CD4-positive, alpha-beta T cell treated with Interferon gamma for 1 hour (primary cell): ENCODE measurements at places on chromosomes 2 and 18.

GRCh38 chr2:8279506-8279905 lies 402.4 kb upstream of the ID2 start:
- DNase-seq: no peak

DNA sequence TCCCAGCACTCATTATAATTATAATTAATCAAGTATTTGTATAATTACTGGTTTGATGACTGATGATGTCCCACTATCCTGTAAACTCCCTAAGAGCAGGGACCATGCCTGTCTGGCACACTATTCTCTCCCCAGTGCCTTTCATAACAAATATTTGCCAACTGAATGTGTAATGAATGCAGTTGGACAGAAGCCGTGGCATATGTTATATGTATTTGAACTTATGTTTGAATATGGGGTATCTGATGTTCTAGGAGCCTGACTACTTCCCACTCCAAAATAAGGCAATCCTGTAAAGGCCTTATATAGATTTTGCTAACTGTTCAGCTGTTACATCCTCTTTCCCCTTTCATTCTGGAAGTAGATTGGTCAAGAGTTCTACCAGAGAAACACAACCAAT lies 19.7 kb downstream of the OSBPL6 start:
- DNase-seq: no peak

GRCh38 chr18:49921318-49921985 lies 108.1 kb upstream of the ACAA2 start:
- no peak for DNase-seq

GRCh38 chr2:2464094-2464493 lies 133.0 kb upstream of the MYT1L start:
- no peak for DNase-seq

DNA sequence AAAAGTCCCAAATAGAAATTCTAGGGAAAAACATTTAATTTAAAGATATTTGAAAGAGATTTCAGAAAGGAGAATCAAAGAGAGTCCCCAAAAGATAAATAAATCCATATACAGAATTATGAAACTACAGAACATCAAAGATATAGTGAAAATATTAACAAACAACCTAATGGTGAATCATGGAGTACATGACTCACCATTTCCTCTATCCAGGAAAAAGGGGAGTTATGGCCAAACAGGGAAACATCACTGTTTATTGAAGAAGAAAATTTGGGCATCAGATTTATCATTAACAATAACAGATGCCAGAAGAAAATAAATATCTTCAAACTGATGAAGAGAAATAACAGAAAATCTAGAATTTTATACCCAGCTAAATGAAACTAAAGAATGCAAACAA lies 448.3 kb downstream of the CDH2 start:
- DNase-seq: no peak

- DNase-seq: peak; percentile 15
Measured at GRCh38 chr2:33395655-33396249, 80.7 kb upstream of the RASGRP3 start.

GRCh38 chr18:57208047-57208446 lies 61.2 kb downstream of the BOD1L2 start:
- no peak for DNase-seq

DNA sequence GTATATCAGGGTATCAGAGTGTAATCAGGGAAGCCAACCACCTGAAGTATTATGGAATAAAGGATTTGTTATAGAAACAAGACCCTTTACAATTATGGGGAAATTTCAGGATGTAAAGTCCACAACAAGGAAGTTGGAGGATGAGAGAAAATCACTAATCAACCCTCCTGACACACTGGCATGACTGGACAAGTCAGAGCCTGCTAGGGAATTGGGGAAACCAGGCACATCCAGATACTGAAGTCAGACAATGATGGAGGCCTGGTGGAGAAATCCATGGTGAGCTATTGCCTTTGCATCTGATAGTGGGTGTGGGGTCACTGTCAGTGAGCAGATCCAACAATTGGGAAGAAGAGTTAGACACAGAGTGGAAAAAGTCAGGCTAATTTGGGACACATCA lies 158.8 kb upstream of the FBXO11 start:
- DNase-seq: no peak

DNA sequence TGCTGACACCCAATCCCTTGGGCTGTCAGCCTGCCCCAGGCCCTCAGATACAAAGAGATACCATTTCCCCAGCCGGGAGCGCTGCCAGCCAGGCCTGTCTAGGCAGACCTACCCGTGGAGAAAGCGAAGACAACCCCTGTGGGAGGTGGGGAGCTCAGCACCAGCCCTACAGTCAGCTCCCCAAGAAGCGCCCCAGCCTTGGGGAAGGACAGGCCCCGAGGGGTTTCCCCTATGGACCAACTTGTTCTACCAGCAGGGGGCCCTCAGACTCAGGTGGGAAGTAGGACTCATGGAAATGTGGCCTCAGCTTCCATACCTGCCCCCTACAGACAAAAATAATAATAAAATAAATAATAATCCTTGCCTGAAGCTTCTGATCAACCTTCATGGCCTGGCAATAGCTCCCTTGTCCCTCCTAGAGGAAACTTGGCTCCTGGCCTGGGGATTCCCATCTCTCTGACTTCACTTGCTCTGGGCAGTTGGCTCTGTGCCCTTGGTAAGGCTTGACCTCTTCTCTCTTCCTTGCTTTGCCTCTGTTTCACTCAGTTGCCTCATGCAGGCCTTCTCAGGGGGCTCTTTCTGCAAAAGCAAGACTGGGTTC lies 7.0 kb downstream of the SLC35F6 start:
- no peak for DNase-seq

- DNase-seq: no peak
Measured at GRCh38 chr2:159096901-159097300, 128.5 kb downstream of the TANC1 start.

- DNase-seq: no peak
Measured at GRCh38 chr2:70391988-70392387, 90.1 kb upstream of the FAM136A start.

GRCh38 chr2:112541315-112542122 lies 746 bp upstream of the POLR1B start:
- DNase-seq: peak; percentile 52

GRCh38 chr18:63994783-63995399 lies 25.0 kb downstream of the SERPINB8 start:
- DNase-seq: peak; percentile 17

DNA sequence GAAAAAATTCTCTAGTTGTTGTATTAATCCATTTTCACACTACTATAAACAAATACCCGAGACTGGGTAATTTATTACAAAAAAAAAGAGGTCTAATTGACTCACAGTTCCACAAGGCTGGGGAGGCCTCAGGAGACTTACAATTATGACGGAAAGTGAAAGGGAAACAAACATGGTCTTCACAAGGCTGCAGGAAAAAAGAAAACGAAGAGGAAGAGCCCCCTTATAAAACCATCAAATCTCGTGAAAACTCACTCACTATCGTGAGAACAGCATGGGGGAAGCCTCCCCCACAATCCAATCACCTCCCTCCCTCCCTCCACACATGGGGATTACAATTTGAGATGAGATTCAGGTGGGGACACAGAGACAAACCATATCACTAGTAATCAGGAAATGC lies 61.7 kb upstream of the SPTBN1 start:
- no peak for DNase-seq

DNA sequence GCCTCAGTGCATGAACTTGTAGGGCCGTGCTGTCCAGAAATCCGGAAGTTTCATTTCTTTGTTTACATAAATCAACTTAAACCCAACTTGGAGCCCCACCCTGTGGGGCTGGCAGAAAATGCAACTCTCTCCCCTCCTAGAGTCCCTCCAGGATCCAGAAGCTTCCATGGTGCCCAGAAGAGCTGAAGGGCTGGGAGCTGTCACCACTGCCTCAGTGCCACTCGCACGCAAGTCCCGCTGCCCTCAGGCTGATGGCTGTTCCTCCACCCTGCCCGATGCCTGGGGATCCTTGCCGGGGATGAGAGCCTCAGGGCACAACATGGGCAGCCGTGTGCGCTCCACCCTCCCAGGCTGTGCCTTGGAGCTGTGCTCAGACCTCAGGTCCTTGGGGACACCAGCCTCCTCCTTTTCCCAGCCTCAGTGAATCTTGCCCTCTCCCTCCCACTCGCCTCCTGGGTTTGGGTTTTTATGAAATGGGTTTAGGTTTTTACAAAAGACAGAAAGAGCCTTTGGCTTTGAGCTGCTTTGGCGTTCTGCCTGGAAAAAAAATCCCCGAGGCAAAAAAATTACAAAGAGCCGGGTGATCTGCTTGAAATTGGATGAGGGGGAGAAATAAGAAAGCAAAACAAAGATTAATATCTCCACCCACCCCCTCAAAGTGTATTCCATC lies 155.2 kb downstream of the TWIST2 start:
- no peak for DNase-seq

DNA sequence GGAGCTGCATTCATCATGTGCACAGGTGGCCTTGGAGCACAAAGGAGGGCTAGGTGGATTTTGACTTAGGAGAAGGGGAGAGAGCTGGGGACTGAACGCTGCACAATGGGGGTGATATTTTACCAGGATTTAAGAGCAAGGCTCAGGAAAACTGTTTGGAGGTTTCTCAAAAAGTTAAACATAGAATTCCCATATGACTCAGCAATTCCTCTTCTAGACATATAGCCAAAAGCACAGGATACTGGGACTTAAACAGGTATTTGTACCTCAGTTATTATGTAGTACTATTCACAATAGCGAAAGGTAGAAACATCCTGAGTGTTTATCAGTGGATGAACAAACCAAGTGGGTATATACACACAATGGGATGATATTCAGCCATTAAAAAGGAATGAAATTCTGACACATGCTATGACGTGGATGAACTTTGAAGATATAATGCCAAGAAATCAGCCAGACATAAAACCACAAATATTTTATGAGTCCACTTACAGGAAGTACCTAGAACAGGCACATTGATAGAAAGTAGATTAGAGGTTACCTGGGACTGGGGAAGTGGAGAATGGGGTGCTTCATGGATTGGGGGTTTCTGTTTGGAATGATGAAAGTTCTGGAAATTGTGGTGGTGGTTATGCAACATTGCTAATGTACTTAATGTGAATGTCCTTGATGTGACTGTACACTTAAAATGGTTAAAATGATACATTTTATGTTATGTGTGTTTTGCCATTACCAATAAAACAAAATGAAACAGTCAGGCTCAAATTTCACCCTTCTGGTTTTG lies 216.9 kb downstream of the HAUS1 start:
- no peak for DNase-seq

DNA sequence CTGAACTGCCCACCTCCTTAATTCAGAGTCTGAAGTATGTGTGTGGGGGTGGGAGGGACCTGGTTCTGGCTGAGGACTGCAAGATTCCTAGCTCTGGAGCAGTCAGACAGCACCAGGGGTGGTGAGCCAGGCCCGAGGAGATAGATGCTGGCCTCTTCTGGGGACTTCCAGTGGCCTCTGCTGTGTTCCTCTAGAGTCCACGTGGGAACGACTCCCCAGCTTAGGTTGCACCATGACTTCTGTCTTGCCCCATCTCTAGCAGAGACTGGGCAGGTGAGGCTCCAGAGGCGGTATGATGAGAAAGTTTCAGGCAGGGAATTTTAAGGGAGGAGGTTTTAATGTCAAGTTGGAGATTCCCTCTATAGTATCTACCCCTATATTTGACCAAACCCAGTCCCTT lies 22.0 kb upstream of the RESP18 start:
- no peak for DNase-seq

- no peak for DNase-seq
Measured at GRCh38 chr2:100453853-100454252, 16.4 kb upstream of the NMS start.

- DNase-seq: no peak
Measured at GRCh38 chr2:158011055-158011771, 90.5 kb upstream of the UPP2 start.

DNA sequence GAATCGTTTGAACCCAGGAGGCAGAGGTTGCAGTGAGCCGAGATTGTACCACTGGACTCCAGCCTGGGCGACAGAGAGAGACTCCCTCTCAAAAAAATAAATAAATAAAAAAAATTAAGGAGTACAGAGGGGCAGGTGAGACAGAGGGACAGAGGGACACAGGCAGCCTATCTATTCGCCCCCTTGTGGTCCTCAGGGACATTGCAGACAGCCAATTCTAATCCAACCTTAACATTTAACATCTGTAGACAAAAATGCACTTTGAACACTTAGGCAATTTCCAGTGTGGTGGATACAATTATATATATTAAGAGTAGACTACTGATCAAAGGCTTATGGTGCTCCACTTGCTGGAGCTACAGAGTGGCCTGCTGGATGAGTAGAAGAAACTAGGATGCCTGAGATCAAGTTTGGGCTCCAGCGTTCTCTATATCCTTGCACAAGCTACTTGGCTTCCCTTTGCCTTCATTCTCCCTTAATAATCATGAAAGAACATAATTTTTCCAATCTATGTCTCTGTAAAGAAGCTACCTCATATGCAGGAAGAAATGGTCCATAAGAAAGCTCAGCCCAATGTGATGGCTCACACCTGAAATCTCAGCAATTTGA lies 8.2 kb upstream of the SMARCAL1 start:
- DNase-seq: peak; percentile 29

DNA sequence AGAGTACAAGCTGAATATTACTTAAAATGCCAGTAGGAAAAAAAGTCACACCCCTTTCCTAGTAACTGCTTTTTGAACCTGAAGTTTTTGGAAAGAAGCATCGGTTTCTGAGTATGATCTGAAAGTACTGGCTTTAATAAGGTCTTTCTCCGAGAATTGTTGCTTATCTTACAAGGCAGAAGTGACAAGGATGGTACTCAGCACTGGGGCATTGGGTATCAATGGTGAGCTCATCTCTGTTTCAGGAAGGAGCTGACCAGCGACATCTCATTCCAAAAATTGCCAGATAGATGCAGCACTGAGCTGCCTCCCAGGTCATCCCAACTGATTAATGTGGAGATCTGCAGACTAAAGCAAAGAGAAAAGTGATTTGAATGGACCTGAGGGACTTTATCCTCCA lies 85.4 kb downstream of the FMNL2 start:
- no peak for DNase-seq

DNA sequence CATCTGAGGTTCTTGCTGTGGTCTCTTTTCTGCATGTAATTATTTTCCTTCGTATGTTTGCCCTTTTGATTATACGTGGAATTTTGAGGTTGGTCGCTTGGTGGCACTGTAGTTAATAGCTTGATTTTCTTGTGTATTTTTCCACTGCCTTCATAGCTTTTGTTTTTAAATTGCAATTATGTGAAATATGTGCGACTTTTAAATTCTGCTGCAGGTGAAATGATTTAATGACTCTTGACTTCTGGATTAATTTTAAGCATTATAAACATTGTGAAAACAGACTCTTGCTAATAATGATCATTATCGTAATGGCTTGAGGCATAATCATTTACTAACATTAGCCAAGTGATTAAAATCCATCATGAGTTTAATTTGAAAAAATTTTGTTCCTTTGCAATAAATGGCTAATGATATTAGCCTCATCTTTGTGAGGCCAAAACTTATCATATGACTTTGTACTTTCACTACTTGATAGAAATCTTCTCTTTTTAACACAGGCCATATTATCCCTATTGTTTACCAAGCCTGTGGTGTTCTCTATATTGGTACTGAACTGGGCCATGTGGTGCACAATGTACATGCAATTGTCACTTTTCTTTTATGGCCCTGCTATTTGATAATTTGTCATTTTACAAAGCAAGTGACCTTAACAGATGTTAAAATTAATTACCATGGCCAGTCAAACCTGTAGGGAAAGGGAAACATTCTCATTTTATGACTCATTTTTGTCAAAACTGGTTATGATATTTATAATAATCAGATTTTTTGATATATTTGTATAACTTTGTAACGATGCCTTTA lies 62.8 kb upstream of the NEUROD1 start:
- DNase-seq: no peak

GRCh38 chr2:240250985-240251847 lies 110.8 kb upstream of the OTOS start:
- peak; percentile 17 for DNase-seq

- DNase-seq: no peak
Measured at GRCh38 chr2:120206022-120206581, 17.1 kb downstream of the TMEM185B start.

GRCh38 chr2:184114439-184114838 lies 483.9 kb upstream of the ZNF804A start:
- DNase-seq: no peak
